Urinary bladder (tissue), 4 donors: ENCODE measurements at places on chromosomes 11 and 22. TPM values are rescaled to one million over a fixed set of nuclear protein-coding genes. Genes with fewer than 3 reads are reported as not detected.

GRCh38 chr11:97815667-97816066 is 1205.1 kb upstream of the CNTN5 start:
- no peak for DNase-seq

- no peak for DNase-seq
Observed at GRCh38 chr11:47234669-47235100, 13.9 kb downstream of the ACP2 start.

GRCh38 chr11:26958005-26958701 is 35.8 kb upstream of the FIBIN start:
- DNase-seq: no peak

- no peak for DNase-seq
Observed at GRCh38 chr11:46176421-46176820, 55.2 kb upstream of the PHF21A start.

DNA sequence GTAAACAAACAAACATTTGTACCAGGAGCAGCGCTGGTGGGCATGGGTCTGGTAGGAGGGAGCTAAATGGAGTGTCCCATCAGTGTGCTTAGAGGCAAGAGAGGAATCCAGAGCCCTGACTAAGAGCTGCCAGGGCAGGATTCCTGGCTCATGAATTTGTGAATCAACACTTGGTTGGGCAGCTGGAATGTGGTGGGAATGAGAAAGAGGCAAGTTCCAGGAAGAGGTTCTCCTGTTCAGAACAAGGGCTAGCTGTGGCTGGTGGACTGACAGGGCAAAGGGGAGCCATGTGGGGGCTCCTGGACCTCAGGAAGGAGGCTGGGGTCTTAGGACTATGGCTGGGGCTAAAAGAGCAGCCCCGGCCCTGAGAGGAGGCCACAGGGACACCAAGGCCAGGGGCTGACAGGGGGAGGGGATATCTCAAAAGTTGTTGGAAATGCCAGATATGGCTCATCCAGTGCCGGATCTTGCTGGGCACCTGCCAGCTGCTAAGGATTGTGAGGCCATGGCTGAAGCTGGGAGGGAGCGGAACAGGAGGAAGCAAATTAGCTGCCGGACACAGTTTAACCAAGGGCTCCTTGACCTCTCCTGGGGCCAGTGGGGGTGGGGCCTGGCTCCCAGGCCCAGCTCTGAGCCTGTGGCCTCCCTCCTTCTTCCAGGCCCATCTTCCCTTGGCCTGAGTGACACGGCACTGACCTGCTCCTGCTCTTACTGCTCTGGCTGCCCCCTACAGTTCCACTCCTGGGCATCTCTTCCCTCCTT is 14.6 kb upstream of the P2RY6 start:
- DNase-seq: no peak

GRCh38 chr22:28736301-28737155 is 5.1 kb downstream of the CHEK2 start:
- no peak for DNase-seq

DNA sequence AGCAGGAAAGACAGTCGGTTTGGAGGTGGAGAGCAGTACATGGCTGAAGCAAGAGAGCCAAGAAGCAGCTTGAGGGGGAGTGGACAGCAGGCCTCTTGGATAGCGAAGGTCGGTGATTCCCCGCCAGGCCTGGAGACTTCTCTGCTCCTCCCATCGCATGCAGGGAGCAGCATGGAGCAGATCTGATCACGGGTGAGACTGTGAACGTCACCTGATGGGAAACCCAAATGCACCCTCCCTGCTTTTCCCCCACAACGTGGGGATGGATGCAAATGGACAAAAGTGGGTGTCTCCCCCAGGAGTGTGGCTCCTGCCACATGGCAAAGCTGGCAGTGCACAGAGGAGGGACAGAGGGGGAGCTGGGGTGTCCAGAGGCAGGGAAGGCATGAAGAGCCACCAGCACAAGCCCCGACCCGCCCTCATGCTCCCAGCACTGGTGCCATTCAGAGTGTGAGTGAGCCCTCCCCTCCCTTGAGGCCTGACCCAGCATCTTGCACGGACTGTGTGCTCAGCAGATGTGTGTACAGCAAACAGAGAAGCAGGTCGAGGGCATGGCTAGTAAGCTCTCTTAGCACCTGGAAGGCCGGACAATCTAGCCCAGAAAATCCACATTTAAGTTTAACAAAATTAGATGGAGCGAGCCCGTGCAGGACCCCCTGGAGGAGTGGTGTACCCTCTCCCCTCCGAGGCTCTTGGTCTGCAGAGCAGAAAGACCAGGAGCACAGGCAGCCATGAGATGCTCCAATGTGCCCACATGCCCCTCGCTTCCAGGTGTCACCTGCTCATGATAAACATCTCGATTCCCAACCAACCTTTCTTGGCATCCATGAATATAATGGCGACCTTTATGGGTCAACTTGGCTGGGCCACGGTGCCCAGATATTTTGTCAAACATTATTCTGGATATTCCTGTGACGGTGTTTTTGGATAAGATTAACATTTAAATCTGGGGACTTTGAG is 661.7 kb downstream of the TBC1D22A start:
- no peak for DNase-seq

GRCh38 chr11:125408311-125408711 is 87.8 kb downstream of the FEZ1 start:
- no peak for DNase-seq

- no peak for DNase-seq
Observed at GRCh38 chr11:6297831-6298230, 22.5 kb downstream of the CAVIN3 start.

KCNK7 gene
- total RNA-seq: 0.63 TPM

MAFF gene
- total RNA-seq: 8.4 TPM

TSPAN18 gene
- 32.2 TPM for total RNA-seq

ANO3 gene
- total RNA-seq: 1.2 TPM
